ENCODE measurements at places on chromosomes 1 and 21.
A peak's percentile ranks its signal among the peaks of the same experiment; 100 is the strongest.

GRCh38 chr1:228794810-228795209 lies 59.5 kb downstream of the RHOU start:
- DNase-seq, result no peak

GRCh38 chr1:26856181-26856580 lies 6.8 kb upstream of the SFN start:
- no peak for DNase-seq

DNA sequence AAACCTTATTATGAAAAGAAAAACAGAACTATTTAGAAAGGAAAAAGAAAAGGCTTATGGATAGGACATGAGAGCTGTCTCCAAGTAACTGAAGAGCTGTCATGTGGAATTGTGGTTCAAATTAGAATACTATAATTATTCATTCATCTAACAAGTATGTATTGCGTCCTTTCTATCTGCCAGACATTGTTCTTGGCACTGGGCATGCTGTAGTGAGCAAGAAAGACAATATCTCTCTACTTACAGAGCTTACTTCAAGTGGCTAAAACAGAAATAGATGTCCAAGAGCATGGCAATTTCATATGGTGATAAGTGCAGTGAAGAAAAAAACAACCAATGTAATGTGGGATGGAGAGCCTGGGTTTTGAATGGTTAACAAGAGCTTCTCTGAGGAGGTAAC lies 413.0 kb downstream of the DPYD start:
- DNase-seq, result no peak

GRCh38 chr1:228469413-228470162 lies 17.6 kb upstream of the RNF187 start:
- DNase-seq, result no peak

- DNase-seq, result no peak
Observed at GRCh38 chr1:181124291-181124751, 35.8 kb downstream of the IER5 start.

DNA sequence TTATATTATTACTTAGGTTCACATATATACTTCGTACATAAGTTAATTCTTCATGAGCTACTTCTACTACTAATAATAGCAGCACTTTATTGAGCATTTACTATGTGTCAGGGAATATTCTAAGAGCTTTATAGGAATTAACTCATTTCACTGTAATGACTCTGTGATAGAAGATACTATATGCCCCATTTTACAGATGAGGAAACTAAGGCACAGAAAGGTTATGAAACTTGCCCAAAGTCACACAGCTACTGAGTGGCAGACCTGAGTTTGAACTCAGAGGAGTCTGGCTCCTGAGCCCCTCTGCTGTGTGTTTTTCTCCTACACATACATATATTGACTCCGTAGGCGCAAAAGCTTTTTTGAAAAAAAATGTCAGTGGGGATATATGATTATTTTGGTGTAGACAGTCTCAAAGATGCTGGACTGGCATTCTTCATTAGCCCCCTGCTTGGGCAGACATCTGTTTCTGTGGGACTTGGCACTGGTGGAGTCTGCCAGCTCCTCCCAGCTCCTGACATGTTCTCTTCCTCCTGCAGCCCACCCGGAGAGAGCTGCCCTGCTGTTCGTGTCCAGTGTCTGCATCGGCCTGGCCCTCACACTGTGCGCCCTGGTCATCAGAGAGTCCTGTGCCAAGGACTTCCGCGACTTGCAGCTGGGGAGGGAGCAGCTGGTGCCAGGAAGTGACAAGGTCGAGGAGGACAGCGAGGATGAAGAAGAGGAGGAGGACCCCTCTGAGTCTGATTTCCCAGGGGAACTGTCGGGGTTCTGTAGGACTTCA lies 70.9 kb downstream of the TCP10L start:
- no peak for DNase-seq

DNA sequence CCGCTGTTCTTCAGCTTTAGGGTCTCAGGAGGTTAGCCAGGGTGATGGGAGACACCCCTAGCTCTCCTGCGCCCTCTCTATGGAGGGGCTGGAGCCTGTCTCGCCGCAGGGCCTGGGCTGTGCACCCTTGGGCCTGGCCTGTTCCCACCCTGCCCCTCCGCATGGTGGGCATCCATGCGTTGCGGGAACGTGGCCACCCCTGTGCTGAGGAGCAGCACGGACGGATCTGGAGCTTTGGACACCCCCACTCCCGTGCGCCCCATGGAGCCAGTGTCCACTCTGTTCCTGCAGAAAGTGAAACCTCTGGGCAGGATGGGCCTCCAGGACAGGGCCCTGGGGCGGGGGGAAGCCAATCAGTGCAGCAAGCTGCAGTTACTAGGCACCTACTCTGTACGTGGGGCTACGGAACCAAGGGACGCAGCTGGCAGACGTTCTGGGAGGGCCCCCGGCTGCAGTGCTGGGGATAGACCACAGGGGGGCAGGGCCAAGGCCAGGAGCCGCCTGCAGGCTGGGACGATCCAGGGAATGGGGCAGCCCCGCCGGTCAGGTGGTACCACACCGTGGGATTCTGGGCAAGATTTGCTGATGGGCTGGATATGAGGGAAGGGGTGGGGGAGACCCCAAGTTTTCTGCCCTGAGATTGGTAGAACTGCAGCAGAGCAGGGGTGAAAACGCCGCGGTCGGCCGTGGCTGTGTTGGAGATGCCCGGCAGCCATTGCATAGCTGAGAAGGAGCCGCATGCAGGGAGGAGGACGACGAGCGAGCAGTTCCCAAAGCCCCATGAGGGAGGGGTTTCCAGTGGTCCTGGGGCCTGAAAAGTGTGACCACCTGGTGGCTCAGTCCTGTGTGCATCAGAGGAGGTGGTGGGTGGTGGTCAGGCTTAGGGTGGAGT lies 43.3 kb downstream of the TP73 start:
- DNase-seq, result peak; percentile 45

DNA sequence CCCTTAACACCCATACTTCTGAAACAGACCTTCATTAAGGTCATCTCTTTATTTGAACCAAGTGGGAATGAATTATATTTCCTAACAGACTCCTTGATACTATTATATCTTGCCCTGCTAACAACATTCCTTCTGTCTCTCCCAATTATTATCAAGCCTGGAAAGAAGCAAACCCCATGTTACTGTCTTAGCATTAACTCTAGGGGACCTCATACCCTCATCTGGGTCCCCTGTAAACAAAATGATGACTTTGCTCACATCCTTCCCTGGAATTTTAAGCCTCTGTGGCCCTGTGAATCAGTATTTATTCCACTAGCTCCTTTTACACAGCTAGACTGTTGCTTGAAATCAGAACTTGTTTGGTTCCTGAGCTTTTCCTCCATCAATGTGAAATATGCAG lies 38.3 kb upstream of the BCL10 start:
- DNase-seq, result no peak

GRCh38 chr1:67659229-67659628 lies 25.8 kb upstream of the GADD45A start:
- no peak for DNase-seq

- DNase-seq, result no peak
Observed at GRCh38 chr1:11706292-11706691, 14.8 kb downstream of the DRAXIN start.

- no peak for DNase-seq
Observed at GRCh38 chr1:214303141-214303930, 22.4 kb downstream of the SMYD2 start.

- DNase-seq, result no peak
Observed at GRCh38 chr1:205417870-205418635, 3.8 kb downstream of the LEMD1 start.

- DNase-seq, result no peak
Observed at GRCh38 chr1:1221887-1222574, 8.1 kb upstream of the TNFRSF4 start.

GRCh38 chr1:214966346-214966745 lies 116.2 kb upstream of the KCNK2 start:
- DNase-seq, result no peak

GRCh38 chr1:36591278-36591677 lies 108.6 kb upstream of the CSF3R start:
- no peak for DNase-seq

- no peak for DNase-seq
Observed at GRCh38 chr1:21318714-21319159, 28.5 kb upstream of the ECE1 start.

- DNase-seq, result no peak
Observed at GRCh38 chr1:227043755-227044154, 103.7 kb downstream of the COQ8A start.

GRCh38 chr1:62333441-62333840 lies 14.2 kb upstream of the KANK4 start:
- no peak for DNase-seq

GRCh38 chr1:20370698-20371097 lies 80.0 kb downstream of the VWA5B1 start:
- DNase-seq, result no peak

DNA sequence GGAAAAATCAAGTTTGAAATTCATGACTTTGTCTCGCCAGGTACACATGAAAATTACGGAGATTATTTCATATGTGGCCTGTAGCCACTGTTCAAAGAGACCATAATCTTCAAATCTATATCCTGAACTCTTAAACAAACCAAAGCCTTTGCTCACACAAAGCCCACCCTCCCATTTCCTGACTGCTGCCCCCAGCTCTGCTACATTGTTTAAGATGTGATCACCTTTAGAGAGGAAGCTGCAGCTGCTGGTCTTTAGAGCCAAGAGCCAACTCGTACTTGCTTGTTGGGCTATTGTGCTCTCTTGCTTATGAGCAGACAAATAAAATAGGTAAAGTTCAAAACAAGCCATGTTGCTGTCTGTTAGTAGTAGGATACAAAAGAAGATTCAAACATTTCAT lies 71.9 kb downstream of the DTL start:
- no peak for DNase-seq

All from SHP77 treated with DMSO at 0.1 percent for 48 hours (cell line).